ENCODE measurements at places on chromosomes 1 and 21.

DNA sequence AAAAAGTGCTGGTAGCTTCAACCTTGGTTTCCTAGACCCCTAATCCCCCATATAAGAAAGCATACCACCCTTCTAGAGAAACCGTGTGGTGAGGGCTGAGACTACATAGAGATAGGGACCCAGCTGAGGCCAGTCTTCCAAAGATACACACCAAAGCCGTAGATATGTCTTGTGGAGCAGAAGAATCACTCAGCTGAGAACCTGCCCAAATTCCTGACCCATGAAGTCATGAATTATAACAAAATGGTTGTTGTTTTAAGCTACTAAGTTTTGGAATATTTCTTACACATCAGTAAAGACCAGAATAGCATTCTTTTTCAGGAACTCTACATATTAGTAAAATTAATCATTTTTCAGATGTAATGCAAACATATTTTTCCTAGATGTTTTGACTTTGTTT, 3.3 kb upstream of the SNRPE start:
- DNase-seq: no peak

- DNase-seq: no peak
Observed at GRCh38 chr1:9767964-9768668, 55.6 kb downstream of the CLSTN1 start.

GRCh38 chr1:200103966-200104583, 76.6 kb downstream of the NR5A2 start:
- DNase-seq: no peak

- no peak for DNase-seq
Observed at GRCh38 chr1:63892632-63893395, 119.0 kb downstream of the ROR1 start.

DNA sequence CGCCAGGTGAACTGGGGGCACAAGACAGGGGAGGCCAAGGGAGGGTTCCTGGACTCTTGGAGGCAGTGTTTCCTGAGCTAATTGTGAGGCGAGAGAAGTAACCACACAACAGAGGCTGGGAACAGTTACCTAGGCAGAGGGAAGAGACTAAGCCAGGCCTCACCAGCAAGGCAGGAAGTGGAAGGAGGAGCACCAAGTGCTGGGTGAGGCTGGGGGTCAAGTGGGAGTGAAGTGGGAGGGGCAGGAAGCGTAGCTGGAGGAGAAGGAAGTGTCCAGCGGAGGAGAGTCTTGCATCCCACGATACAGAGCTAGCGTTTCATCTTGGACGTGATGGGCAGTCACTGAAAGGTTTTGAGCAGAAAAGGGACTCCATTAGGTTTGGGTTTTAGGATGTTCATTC, 48.3 kb upstream of the CAPZB start:
- no peak for DNase-seq

GRCh38 chr1:89149229-89149628, 23.3 kb upstream of the GBP2 start:
- DNase-seq: no peak

DNA sequence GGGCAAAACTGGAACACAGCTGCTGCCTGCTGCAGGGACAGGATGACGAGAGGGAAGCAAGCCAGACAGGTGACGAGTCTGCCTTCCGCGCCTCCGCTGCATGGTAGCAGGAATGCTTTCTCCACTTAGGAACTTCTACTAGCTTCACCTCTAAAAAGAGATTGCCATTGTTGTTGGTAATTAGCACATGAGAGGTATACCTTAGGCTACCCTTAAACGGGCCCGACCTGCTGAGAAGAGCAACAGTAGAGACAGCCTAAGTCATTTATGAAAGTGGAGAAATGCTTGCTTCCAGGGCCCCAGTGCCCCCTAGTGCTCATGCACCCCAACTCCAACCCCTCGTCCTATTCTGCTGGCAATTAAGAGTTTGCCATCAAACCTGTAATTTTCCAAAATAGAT, 96.9 kb upstream of the AKT3 start:
- no peak for DNase-seq

- DNase-seq: no peak
Observed at GRCh38 chr1:247440001-247440620, 17.8 kb downstream of the OR2B11 start.

- no peak for DNase-seq
Observed at GRCh38 chr1:199038156-199038555, 399.3 kb downstream of the PTPRC start.

DNA sequence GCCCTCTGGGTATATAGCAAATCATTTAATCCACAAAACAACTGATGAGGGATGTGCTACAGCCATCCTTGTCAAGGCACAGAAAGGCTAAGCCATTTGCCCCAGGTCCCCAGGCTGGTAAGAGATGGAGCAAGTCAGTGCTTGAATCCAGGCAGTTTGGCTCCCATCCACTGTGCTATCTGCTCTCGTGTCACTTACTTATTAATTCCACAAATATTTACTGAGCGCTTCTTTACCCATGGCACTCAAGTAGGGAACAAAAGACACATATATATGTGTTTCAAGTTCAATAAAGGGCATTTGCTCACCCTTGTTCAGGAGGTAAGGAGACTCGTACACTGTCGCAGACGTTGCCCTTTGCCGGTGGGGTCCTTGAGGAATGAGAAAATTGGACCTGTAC, 38.6 kb upstream of the MPZL1 start:
- DNase-seq: no peak

GRCh38 chr1:34790985-34791384, 1.8 kb upstream of the GJA4 start:
- no peak for DNase-seq

GRCh38 chr1:74436078-74436477, 76.3 kb downstream of the LRRC53 start:
- DNase-seq: no peak

DNA sequence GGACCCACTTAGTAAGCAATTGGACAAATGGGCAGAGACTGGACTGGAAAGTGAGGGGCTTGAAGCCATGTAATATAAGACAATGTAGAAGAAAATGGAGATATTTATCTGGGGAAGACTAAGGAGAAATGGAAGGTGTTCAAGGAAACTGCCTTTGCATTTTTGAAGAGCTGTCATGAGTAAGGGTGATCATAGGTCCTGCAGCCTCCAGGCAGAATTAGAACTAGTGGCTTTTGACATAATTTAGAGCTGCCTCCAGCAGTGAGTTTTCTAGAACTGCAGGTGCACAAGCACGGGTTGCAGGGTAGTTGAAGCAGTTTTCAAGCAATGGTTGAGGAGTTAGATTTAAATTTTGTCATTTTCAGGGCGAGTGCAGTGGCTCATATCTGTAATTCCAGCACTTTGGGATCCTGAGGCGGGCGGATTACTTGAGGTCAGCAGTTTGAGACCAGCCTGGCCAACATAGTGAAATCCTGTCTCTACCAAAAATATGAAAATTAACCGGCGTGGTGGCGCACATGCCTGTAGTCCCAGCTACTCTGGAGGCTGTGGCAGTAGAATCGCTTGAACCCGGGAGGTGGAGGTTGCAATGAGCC, 3.7 kb upstream of the CDC14A start:
- DNase-seq: no peak

DNA sequence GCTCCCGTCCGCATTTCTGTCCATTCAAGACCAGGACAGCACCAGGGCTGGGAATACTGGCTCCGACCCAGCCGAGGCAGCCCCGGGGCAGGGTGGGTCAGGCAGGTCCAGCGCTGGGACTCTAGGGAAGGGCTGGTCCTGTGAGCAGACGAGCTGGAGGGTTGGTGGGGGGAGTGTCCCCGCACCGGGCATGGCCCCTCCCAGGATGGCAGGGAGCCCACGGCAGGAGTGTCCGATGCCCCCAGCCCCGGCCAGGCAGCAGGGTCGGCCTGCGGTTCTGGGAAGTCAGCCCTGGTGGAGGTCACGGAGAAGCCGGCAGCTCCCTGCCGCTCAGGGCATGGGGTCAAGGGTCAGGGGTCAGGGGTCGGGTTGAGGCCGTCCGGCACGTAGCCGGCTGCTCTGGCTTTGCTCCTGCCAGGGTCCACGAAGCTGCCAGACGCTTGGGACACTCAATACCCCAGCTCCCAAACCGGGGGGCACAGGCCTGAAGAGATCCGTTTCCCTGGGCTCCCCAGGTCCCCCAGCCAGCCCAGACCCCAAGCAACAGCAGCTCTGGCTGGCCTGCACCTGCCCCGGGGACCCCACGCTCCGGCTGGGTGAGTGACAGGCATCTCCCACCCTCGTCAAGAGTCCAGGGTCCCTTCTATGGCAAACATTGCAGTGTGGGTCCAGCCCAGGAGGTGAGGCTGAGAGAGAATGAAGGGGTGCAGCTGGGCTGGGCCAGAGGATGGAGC, 6.7 kb downstream of the C1QTNF12 start:
- DNase-seq: no peak

- peak; percentile 22 for DNase-seq
Observed at GRCh38 chr21:20739421-20739820, 258.8 kb upstream of the NCAM2 start.

DNA sequence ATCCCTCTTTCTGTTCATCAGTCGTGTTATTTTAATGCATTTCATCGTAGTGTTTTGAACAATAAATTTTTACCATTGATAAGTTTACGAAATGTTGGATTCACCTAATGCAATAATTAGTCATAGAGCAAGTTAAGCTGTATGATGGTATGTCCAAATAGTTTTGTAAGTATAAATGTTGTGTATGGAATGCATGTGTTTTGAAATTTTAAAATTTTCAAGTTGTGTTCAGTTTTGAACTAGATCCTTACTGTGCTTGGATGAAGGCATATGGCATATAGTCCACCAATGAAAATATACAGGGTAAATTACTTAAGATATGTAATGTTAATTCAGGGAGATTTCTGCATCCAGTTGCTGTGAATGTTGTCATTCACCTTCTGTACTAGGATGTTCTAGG, 2.3 kb downstream of the ZMYM4 start:
- no peak for DNase-seq

DNA sequence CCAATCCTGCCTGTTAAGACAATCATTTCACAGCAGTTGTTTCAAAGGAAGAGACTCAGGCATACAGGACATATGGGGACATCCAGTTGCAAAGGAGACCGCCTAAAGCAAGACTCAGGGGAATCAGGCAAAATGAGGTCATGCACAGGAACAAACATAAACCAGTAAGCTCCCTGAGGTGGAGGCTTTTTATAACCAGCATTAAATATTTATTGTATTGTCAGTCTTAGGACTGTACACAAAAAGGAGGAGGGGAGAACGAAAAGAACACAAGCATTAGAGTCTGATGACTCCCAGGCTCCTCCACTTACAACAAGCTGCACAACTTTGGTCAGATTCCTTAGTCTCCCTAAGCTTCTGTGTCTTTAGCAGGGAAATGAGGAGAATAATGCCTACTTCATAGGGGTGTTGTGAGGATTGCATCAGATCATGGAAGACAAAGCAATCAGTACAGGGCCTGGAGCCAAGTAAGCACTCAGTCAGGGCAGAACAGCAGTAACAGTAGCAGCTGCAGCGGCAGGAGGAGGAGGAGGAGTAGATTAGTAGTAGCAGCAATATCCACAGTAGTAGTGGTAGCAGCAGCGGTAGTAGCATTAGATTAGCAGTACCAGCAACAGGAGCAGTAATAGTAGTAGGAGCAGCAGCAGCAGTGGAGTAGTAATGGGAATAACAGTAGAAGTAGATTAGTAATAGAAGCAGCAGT, 54.2 kb upstream of the SPATA6 start:
- DNase-seq: no peak

DNA sequence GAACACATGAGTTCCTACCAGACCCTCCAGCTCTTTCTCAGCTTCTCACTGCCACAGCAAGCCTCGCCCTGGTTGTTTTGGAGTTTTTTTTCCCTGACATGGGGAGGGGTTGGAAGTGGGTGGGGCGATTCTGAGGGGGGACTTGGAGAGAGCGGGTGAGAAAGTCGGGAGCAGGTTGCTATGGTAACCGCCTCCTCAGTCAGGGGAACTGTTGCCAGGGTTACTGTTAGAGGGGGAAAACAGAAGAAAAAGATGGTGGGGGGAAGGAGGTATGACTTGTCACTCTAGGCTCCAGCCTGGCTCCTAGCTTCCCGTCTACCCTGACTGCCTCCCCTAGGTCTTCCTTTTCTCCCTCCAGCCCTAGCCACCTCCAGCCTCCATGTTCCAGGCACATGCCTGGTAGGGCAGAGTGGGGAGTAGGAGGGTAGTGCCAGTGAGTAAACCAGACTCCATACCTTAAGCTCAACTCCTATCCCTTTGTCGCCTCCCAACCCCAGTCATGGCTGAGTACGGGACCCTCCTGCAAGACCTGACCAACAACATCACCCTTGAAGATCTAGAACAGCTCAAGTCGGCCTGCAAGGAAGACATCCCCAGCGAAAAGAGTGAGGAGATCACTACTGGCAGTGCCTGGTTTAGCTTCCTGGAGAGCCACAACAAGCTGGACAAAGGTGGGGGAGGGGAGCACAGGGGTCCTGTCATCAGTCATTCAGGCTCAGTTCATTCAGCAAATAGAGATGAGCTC, 6.0 kb downstream of the PEA15 start:
- DNase-seq: no peak

- DNase-seq: no peak
Observed at GRCh38 chr1:94336991-94337390, 81.2 kb upstream of the ABCD3 start.

DNA sequence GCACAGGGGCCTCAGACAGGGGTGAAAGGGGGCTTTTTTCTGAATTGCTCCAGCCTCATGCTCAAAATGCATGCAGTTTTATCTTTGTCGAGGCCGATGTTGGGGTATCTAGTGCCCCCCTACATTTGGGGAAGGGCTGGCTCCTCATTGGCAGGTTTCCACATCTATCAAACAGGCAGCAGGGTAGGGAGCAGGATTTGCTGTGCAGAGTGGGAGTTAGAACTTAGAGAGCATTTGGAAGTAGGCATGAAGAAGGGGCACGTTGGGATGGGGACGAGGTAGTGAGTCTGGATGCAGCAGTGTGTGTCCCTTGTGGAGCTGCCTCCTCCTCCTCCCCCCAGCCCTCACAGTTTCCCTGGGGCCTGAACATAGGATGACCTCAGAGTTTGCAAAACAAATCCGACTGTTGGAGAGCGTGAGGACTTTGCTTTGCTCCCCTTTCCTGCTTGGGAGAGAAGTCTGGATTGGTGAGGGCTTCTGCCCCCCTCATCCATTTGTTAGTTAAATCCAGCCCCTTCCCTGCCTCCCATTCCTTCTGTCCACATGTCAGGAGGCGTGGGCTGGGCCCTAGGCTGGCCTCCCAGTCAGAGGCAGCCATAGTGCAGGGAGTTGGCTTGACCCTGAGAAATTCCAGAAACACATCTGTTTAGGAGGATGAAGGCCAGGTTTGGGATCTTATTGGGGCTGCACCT, 36.9 kb upstream of the GPR37L1 start:
- no peak for DNase-seq

DNA sequence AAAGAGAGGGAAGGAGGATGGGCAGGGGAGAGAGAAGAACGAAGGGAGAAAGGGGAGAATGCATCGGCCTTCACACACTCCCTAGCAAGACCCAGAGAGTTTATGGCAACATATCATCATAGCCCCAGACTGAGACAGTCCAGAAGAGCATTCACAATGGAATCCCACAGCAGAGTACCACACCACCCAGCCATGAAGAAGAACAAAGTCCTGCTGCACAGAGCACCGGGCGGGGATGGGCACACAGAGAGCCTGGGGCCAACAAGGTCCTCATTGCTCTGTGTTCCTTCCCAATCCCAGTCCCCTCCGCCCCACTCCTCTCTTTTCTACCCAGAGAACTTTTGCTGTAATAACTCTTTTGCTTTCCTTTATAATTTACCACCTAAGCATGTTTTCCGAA, 118.1 kb upstream of the TMPRSS2 start:
- DNase-seq: no peak

- DNase-seq: no peak
Observed at GRCh38 chr1:108947871-108948525, 15.3 kb downstream of the CLCC1 start.
